ENCODE measurements at places on chromosomes 1 and 21.

GRCh38 chr21:37463083-37463801 lies 96.7 kb downstream of the DYRK1A start:
- no peak for DNase-seq

GRCh38 chr1:54597455-54598030 lies 25.8 kb downstream of the FAM151A start:
- no peak for DNase-seq

- no peak for DNase-seq
Measured at GRCh38 chr1:167631386-167631935, 1.4 kb downstream of the RCSD1 start.

- DNase-seq: no peak
Measured at GRCh38 chr1:96075704-96076455, 645.7 kb upstream of the PTBP2 start.

DNA sequence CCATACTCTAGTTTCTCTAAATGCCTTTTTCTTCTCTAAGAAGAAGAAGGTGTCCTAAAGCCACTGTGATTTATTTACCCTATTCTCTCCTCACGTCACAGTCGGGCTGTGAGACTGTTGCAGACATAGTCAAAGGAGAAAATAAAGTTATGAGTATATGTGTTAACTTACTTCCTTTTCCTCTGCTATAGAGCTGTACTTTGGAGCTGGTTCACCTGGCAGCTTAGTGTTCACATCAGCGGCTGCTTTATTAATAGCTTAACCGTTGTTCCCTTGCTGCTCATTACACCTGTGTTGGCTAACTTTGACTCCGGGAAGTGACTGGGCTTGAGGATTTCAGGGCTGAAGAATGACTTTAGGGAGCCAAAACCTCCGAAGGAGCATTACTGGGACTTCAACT lies 3.6 kb downstream of the PFKFB2 start:
- DNase-seq: no peak
